ENCODE measurements at places on chromosomes 1 and 21.

DNA sequence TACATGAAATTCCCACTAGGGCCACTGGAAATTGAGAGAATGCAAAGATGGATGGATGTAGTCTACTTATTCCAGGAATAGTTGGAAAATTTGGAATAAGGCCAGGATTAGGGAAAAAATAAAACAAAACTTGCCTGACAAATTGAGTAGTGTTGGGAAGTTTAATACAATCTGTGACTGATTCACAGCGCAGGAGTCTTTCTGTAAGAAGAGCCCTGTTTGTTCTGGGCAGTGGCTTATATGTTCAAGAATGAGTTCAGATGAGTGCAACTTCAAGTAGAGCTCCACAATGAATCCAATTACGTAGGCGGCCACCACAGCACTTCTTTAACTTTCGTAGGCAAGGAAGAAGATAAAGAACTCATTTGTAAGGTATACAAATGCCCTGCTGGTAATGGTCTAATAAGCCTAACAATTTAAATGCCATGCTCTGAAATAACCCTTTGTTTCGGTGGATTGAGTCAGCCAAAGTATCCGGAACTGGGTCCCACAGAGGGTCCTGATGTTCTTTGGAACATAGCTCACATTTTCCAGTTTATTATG is 47.1 kb upstream of the KCNE1 start:
- DNase-seq, result no peak

- no peak for DNase-seq
Measured at GRCh38 chr1:7015022-7015421, 229.8 kb downstream of the CAMTA1 start.

- no peak for DNase-seq
Measured at GRCh38 chr1:9127395-9128165, 1.3 kb downstream of the GPR157 start.

DNA sequence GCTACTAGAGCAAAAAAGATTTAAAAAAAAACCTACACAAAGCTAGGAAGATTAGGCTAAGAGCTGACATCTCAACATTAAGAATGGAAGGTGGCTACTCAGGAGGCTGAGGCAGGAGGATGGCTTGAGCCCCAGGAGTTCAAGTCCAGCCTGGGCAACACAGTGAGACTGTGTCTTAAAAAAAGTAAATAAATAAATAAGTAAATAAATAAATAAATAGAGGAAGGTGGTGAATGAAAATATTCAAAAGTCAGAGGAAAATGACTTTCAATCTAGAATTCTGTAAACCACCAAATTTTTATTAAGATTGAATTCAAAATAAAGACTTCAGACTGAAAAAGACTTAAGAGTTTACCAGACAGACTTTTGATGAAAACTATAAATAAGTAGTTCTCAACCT is 50.9 kb upstream of the TMPRSS2 start:
- DNase-seq, result no peak

DNA sequence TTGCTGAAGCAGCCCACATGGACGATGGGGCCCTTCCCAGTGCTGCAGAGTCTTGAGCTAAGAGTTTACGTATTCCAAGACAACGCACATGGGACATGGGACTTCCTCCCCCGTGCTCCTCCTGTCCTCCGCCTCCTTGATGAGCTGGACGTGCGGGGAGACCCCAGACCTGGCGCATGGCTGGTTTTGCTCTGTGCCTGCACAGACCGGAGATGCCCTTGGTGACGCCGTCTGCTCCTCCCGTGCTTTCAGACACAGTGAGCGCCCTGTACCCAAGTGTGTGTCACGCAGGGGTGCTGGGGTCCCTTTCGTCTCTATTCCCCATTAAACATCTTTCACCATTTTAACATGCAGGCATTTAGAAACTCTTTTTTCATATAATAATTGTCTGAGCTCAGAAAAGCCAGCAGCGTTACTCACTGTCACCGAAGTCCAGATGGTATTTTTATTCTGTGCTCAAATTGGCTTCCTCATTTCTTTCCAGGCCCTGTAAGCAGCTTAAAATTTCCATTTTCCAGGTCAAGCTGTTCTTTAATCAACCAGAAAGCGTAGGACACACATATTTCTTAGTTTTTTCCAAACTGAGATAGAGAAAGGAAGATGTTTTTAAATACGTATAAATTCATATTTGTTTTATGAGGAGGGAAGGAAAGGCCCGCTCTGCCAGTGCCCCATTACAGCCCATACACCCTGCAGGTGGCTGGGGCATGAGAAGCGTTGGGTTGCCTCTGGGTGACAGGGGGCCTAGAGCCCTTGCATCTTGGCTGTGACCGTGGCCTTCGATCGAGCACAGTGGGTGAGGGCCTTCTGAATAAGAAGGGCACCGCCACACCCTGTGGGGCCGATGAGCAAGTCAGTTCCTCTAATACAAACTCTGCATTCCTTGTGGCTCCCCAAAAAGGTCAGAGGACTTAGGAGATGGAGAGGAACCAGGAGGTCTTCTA is 17.9 kb upstream of the ZBTB21 start:
- DNase-seq, result no peak

- no peak for DNase-seq
Measured at GRCh38 chr1:220992705-220993052, 113.4 kb downstream of the HLX start.

- no peak for DNase-seq
Measured at GRCh38 chr1:1782399-1783221, 4.3 kb upstream of the NADK start.

GRCh38 chr1:71698186-71698585 is 584.2 kb downstream of the NEGR1 start:
- DNase-seq, result no peak

GRCh38 chr1:91754816-91755580 is 131.0 kb downstream of the TGFBR3 start:
- DNase-seq, result no peak

GRCh38 chr1:23593042-23593521 is 33.8 kb upstream of the ID3 start:
- DNase-seq, result no peak

- no peak for DNase-seq
Measured at GRCh38 chr1:180571832-180572636, 13.3 kb downstream of the OVAAL start.

- no peak for DNase-seq
Measured at GRCh38 chr1:52306227-52307006, 59.6 kb downstream of the CC2D1B start.

DNA sequence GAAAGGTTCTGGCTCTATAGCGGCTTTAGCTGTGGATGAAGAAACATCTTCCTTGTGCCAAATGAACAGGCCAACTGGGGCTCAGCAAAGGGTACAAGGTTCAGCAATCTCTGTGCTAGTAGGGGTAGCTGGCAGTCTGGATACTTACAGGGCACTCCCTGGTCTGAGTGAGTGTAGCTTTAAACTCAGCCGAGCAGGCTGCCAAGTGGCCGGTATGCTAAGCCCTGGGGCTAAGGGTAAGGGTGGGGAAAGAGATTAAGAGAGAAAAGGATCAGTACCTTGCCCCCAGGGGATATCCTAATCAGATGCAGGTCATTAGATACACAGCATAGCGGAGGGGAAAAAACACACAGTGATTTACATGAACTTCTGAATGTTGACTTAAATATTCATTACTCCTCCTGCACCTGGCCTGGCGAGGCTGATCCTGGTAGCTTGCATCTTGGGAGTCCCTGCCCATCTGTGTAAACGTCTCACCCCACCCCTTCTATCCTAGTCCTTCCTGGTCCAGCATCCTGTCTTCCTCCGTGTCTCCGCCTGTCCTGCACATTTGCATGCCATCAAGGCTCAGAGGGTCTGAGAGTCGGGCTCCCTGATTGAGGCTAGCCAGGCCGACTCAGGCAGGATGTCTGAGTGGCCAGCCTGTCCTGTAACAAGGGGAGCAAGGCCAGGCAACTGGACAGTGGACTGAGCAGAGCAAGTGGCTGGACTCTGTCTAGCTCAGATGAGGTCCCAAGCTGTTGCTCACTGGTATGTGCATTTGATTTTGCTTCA is 39.5 kb upstream of the CNTN2 start:
- no peak for DNase-seq

DNA sequence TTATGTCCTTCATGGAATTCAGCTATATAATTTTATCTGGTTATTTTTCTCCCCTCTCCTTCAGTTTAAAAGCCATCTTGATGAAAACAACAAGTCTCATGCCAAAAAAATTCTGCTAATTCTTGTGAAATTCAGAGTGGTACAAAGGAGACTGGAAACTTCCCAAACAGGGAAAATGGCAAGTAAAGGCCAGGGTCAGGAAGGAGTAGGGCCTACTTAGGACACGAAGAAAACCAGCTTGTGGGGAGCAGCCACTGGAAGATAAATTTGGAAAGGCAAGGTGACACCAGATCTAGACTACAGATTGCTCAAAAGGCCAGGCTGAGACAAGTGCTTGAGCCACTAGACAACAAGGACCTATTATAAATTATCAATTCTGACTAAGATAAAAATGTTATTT is 6.4 kb downstream of the TSTD1 start:
- no peak for DNase-seq

DNA sequence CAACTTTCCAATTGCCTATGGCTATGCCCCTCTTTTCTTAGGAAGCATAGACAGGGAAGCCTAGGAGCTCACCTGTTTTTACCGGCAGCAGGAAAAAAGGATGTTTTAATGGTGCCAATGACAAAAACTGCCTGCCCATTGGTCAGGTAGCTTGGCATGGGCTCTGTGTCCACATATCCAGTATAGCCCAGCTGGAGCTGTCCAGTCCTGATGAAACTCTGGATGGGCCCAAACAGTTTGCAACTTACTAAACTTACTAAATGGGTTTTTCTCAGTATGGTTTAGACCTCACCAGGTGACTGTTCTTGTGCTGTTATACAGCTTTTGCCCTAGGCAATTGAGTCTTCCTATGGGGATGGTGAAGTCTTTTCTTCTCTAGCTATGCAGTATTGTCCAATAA is 711.2 kb downstream of the AMY1C start:
- no peak for DNase-seq

- DNase-seq, result no peak
Measured at GRCh38 chr1:26277261-26277661, 2.6 kb upstream of the SH3BGRL3 start.

- DNase-seq, result no peak
Measured at GRCh38 chr1:118049981-118050380, 120.4 kb downstream of the WDR3 start.

- no peak for DNase-seq
Measured at GRCh38 chr1:207966521-207966920, 55.6 kb upstream of the CD34 start.

GRCh38 chr1:167947733-167948132 is 10.9 kb upstream of the MPC2 start:
- DNase-seq, result no peak

DNA sequence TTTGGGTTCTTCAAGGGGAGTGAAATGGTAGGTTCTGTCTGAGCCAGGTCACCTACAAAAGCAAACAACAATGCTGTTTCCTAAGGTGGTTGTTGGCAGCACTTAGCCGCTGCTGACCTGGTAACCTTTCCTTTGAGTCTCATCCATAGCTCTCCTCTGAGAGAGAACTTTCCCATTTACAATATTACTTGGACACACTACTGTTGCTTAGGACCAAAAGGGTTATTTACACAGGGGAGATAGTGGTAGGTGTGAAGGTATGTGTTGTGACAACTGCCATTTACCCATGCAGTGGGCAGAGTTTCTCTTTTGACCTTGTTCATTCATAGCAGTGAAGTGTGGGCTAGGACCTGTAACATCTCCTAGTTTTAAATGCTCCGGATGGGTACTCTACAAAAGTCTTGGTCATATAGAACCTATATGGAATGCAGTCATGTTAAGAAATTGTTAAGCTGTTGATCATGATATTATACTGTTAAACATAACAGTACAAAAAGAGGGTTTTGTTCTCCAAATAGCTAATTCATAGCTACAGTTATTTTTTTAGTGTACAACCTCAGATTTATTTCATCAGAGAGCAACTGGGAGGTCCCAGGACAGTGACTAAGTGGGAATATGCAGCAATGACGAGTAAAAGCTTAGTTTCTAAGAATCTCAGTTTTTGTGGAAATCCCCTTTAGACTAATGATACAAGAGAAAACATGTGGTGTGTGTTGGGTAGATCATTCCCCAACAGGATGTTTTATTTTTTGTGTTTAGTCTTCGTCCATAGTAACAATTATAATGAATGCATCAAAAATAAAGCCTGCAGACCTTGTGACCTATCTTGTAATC is 219.7 kb downstream of the NFIA start:
- no peak for DNase-seq

DNA sequence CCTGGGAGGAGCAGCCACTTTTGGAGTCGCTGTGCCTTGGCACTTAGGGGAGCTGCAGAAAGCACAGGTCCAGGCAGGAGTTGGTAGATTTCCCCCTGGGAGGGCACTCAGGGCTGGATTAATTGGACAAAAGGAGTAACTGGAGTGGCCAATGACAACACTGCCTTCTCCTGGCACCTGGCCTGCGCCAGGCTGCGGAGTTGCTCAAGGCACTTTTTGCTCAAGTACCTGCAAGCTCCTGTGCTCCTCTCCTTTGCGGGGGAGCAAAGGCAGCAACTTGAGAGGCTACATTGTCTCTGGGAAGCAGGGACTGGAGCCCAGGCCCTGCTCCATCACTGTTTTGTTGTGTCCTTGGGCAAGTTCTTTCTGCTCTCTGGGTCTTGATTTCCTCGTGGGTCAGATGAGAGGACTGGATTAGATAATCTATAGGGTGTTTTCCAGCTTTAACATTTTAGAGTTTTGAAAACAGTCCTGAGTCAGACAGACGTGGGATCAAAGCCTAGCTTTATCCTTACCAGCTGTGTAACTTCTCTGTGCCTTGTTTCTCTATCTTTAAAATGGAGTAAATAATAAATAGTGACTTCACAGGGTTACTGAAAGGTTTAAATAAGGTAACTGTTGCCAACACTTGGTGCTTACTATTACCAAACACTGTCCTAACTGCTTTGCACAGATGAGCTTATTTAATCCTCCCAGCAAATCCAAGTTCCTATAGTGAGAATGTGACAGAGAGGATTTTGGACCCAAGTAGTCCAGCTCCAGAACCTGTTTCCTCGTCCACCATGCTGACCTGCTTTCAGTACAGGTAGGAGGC is 18.0 kb upstream of the GRHL3 start:
- DNase-seq, result no peak

- no peak for DNase-seq
Measured at GRCh38 chr1:243796016-243796415, 54.0 kb downstream of the AKT3 start.

DNA sequence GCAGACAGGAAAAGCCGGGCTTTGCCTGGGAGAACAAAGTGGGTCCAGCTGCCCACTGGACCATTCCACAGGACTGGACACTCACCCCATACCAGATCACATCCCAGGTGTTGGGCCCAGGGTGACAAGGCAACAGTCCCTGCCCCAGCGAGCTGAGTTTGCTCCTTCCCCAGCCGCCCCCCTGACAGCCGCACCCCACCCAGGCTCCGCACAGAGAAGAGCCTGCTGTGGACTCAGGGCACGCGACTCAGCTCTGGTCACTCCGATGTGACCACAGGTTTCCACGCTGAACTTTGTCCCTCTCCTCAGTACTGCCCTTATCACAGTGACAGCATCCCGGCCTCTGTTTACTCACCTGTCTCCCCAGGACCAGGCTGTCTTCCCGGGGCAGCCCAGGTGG is 1.2 kb downstream of the BMP8B start:
- DNase-seq, result no peak

- DNase-seq, result no peak
Measured at GRCh38 chr1:23129846-23130245, 38.8 kb downstream of the LUZP1 start.

DNA sequence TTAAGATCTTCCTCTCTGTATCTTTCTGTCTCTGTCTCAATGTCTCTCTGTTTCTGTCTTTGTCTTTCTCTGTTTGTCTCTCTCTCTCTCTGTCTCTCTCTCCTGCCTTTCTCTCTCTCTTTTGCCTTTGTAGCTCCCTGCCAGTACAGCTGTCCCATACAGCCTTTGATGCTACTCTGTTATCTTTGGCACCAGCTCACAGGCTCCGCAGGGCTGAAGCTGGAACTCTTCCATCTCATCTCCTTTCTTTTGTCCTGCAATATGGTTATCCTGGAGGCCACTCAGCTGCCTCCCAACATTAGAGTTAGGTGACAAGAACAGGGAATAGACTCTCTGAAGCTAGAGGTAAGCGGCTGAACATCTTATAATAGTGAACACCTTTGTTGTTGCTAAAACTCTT is 354.3 kb upstream of the NEGR1 start:
- no peak for DNase-seq
